ENCODE measurements at places on chromosomes 1 and 21.

DNA sequence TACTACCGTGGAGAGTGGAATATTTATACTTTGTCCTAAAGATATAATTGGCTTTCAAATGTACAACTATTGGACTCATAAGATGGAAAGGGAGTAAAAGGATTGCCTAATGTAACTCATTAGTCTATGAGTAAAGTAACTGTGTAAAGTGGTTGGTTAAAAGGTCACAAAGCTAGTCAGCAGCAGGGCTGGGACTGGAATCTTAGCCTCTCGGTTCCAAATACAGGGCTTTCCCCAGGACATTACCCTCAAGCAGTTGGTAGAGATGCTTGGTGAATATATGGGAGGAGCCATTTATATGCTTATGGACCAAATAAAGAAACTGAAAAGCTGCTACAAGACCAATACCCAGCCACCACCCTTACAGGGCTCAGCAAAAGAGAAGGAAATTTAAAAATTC lies 283.7 kb downstream of the HLX start:
- DNase-seq = peak; percentile 91

- no peak for DNase-seq
These were observed 26.1 kb downstream of the ARMH1 start for GRCh38 chr1:44700573-44700972.

DNA sequence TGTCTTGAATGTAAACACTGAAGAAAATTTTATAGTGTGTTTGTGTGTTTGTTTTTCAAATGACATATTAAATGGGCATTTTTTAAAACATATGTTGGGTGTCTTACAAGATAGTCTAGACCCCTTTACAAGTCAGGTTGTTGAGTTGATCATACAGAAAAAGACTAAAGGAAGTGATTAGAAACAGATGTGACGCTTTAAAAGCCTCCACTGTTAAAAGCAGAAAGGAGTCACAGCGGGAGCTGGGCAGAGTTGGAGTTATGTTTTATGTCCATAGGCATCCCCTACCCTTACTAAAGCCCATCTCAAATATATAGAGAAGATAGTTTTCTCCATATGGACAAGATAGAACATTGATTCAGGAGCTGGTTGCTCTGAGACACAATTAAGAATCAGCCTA lies 393.9 kb downstream of the PLPP3 start:
- no peak for DNase-seq

GRCh38 chr1:160193091-160193819 lies 2.9 kb downstream of the CASQ1 start:
- peak; percentile 95 for DNase-seq

- DNase-seq = no peak
These were observed 15.3 kb upstream of the EPHA8 start for GRCh38 chr1:22547818-22548462.

- peak; percentile 54 for DNase-seq
These were observed 19.2 kb upstream of the ID3 start for GRCh38 chr1:23578311-23578996.

DNA sequence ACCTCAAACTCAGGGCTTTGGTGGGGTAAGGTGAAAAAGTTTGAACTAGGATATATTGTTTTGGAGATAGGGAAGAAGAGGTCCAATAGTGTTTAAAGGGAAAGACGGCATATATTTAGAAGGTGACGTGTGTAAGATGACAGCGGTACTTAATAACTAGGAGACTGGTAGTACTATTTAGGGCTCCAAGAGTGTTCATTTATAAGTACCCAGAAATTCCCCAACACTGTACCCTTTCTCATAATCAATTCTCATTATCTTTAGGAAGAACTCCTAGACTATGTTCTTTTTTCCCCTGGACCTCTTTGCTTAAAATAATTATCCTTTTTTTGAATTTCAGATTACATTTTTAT lies 1.5 kb downstream of the LYPLAL1 start:
- DNase-seq = no peak

- DNase-seq = no peak
These were observed 279.9 kb downstream of the PTPRU start for GRCh38 chr1:29516063-29516820.

GRCh38 chr1:25922056-25922970 lies 16.1 kb upstream of the STMN1 start:
- no peak for DNase-seq

DNA sequence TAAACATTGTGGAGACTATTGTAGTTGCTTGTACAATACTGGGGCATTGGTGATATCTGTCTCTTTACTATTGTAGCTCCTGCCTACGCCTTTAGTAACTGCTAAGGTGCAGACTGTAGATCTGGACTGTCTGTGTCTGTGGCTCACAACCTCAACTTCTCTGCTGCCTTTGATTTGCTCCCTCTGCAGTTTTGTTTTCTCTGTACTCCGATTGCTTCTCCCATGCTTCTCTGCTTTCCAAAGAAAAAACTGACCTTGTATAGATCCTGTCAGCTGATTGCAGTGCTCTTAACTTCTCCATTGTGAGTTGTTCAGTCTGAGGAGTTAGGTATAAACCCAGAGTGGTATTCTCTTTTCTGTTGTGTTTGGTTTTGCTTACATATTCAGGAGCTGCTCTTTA lies 15.3 kb downstream of the MAGI3 start:
- no peak for DNase-seq

GRCh38 chr21:41764558-41765419 lies 2.1 kb downstream of the RIPK4 start:
- DNase-seq = no peak
